ENCODE measurements at places on chromosomes 12 and 14.

DNA sequence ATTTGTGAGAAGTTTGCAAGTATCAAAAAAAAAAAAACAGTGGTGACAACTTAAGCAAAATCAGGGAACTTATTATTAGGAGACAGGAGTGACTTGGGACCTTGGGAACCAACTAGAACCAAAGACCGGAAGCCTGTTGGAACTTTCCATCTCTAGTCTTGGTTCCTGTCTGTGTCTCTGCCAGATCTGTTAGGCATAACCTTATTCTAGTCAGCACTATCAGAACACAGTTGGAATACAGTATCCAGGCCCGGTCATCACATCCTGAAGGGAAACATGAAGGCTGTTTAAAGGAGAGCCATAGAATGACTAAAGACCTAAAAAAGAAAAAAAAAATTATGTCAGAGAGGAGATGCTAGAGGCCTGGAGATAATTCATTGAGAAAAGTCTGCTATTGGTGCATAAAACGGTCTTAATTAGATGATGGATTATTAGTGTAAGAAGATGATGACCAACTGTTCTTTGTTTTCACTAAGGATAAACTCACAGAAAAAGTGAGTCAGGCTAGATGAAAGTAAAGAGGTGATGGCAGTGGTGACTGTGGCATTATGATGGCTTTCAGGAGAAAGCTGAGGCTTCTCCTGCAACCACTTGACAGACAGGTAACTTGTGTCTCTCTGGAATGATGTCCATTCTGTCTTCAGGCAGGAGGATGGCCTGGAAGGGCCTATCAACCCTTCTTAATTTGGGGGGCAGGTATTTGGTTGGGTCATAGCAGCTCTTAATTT, 28.2 kb downstream of the DACT1 start:
- DNase-seq, result no peak

GRCh38 chr14:50312734-50313054, 570 bp downstream of the DMAC2L start:
- DNase-seq, result no peak

DNA sequence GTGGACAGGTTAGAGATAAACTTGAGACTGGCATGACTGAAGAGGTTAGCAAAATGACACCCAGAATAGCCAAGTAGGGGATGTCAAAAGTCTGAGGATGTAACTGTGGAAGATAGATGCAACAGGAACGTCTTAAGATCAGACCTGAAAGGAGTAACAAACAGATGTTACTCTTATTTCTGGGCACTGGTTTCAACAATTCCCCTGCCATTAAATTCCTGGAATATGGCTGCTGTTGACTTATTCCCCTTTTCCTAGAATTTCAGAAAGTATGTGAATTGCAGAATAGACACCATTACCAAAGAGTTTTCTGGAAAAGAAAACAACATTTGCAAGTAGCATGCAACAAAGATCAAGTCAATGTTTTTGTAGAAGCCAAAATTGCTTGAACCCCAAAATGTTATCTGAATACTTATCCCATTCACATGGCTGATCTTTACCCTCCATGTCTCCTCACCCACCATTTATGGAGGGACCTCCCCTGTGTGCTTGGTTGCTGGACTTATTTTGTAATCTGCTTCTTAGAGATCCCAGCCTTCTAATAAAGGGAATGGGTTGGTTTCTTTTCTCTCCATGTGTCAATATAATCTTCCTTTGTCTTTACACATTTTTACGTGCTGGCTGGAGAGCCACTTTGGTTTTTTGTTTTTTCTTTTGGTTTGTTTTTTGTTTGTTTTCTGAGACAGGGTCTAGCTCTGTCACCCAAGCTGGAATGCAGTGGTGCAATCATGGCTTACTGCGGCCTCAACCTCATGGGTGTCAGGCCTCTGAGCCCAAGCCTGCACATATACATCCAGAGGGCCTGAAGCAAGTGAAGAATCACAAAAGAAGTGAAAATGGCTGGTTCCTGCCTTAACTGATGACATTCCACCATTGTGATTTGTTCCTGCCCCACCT, 57.0 kb downstream of the BBS10 start:
- DNase-seq, result no peak

DNA sequence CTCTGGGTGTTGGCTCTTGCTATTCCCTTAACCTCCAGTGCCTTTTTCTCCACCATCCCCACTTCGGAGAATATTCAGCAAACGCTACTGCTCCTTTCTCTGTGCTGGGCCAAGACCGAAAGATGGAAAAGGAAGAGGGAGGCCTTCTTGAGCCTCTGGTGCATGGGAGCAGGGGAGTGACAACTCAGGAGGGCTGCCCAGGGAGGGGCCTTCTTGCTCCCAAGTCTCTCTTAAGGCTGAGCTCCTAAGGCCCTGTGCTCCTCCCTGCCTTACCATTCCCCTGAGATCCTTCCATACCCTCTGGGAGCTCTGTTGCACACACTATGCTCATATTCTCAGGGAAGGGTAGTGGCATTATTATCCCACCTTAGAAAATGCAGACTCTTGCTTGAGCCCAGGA, 34.9 kb downstream of the SH2B3 start:
- no peak for DNase-seq

GRCh38 chr12:94207849-94208621, 59.7 kb downstream of the PLXNC1 start:
- DNase-seq, result peak; percentile 29

GRCh38 chr12:14681625-14682024, 14.8 kb downstream of the GUCY2C start:
- DNase-seq, result no peak

- no peak for DNase-seq
Measured at GRCh38 chr12:93827669-93828068, 150.5 kb downstream of the CRADD start.

- DNase-seq, result no peak
Measured at GRCh38 chr12:80938397-80938796, 663 bp upstream of the LIN7A start.

DNA sequence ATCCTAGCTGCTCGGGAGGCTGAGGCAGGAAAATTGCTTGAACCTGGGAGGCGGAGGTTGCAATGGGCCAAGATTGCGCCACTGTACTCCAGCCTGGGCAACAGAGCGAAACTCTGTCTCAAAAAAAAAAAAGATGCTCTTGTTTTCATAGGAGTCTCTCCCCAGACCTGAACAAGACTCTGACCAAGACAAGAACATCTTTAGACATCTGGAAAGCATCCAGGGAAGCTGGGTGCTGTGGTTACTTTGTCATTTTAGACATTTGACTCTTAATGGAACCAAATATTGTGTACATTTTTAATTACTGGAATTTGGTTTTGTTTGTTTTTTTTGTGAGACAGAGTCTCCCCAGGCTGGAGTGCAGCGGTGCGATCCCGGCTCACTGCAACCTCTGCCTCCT, 21.1 kb upstream of the ATF1 start:
- no peak for DNase-seq

DNA sequence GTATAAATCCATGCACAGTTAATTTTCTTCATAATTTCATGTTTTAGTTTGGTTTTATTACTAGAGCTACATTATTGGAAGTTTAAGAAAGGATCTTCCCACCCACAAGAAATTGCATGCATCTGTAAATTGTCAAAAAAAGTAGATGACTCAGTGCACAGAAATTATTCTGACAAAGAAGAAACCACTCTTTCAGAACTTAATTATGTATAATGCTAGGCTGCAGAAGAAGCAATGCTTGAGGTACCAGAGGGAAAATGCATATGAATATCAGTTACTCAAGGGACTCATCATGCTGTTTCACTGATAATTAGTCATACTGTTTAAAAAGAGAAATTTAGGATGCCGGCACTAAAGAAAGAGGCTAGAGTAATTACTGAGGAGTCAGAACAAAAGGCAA, 147.0 kb downstream of the SLC16A7 start:
- no peak for DNase-seq

GRCh38 chr12:69919495-69919894, 94.5 kb downstream of the MYRFL start:
- DNase-seq, result no peak

- DNase-seq, result no peak
Measured at GRCh38 chr12:40446385-40446784, 221.6 kb downstream of the LRRK2 start.

DNA sequence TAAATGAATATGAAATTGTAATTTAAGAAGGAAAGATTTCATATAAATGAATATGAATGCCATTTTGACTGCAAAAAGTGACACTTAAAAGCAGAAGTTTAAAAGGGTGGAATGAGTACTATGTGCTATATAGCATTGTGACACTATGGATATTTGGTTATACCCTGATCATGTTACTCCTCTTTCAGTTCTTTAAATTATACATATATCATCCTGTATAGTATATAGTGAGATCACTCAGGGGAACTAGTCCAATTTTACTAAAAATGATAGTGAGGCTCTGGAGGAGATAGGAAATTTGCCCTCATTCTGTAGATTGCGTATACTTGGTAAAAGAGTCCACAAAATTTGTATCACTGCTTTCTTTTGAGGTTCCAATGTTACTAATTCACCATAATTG, 155.7 kb upstream of the BTG1 start:
- no peak for DNase-seq

DNA sequence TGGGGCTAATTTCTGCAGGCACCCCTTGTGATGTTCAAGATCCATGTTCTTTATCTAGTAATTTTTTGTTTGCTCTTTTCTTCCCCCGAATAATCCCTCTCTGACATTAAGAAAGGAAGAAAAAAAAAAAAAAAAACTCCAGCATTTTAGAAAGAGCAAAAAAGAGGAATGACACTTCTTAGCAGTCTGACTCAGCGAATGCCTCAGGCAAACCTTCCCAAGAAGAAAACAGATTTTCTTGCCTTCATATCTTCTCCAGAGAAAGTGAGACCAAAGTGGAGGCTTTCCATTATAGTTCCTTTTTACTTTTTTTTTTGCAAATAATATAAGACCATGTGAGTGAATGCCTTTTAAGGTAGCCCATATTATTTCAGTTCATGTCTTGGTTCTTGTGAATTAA, 479.0 kb upstream of the SYT1 start:
- DNase-seq, result no peak

GRCh38 chr12:114411071-114411837, 5.3 kb upstream of the TBX5 start:
- no peak for DNase-seq

- no peak for DNase-seq
Measured at GRCh38 chr12:29201296-29201695, 52.2 kb downstream of the FAR2 start.

DNA sequence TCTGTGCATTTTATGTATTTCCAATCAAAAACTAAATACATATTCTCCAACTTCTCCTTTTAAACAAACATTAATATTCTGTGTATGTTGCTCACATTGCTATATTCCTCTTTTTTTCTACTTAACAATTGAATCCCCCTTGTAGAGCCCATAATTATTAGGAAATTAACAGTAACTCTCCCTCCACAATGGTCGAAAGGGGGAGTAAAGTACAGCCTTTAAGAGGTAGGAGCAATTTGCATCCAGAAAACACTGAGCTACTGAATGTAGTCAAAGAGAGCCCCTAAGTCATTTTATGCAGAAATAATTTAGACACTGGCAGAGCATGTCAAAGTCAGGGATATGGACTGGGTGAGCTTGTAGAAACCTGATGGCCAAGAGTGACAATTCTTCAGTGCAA, 57.2 kb upstream of the SCN8A start:
- DNase-seq, result no peak

GRCh38 chr12:113130457-113131135, 5.0 kb downstream of the RASAL1 start:
- no peak for DNase-seq

GRCh38 chr12:114272605-114273004, 133.3 kb downstream of the TBX5 start:
- no peak for DNase-seq

DNA sequence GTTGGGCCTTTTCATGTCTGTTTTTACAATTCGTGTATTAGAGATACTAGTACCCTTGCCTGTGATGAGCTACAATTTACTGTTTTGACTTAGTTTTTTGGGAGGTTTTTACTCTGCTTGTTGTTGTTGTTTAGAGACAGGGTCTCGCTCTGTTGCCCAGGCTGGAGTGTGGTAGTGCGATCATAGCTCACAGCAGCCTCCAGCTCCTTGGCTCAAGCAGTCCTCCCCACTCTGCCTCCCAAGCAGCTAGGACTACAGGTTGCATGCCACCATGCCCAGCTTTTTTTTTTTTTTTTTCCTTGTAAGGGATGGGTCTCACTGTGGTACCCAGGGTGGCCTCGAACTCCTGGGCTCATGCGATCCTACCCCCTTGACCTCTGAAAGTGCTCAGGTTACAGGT, 52.0 kb upstream of the DIP2B start:
- no peak for DNase-seq

DNA sequence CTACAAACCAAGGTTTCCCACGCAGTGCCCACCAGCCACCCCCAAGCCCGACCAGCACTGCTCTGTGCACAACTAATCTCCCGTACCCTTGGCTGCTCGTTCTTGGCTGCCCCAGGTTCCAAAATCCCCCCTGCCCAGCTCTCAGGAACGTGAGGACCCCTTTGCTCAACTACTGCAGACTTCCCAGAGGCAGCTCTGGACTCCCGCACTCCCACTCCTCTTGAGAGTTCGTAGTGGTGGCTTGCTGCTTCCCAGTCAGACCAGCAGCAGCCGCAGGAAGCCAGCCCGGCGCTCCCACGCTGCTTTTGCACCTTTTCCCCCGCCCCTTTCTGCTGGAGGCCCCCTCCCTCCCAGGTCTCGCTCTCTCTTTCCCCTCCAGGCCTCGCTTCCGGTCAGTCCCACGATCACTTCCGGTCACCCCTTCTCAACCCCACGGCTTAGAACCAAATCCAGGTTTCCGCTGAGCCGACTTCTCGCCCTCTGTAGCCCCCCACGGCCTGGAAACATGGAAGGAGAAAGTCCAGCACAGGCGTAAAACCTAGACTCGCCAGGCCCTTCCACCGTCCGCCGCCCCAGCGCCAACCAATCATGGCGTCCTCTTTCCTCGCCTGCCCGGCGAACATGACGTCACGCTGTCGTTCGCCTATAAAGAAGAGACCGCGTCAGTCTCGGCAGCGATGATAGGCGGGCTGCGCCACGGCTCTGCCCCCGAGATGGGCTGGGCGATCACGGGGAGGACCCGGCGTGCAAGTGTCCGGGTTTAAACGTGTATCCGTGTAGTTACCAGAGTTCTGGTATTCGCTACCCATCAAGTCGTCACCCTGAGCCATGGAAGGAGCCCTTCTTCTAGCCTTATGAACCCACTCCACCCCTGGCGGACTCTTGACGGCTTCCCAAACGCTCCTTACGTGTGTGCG, at the start of gene TFCP2:
Gene TFCP2 (minus strand): TSS at position 621 of the 917 bp plus-strand sequence. CDS start 713 bp downstream, outside the sequence.
- peak; percentile 95 for DNase-seq

- DNase-seq, result no peak
Measured at GRCh38 chr12:39426636-39427240, 16.2 kb downstream of the KIF21A start.

DNA sequence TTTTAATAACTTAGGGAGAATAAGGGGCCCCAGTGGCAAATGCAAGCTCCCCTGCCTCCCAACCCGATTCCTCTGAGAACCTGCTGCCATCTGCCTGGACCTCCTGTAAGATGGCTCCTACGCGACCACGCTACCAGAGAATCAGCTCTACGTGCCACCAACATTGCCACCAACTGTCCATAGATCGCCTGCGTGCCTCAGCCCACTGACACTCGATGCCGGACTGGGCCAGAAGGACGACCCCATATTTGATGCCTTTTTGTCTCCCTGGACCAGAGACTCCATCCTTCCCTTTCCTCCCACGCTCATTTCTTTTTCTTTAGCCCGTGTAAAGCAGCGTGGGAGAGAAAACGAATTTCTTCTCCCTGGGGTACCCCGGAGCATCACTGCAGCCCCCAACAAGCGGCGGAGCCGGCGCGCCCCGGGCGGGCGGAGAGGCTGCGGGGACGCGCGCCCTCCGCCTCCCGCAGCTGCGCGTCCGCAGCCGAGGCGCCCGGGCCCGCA, 565 bp upstream of the KLHL42 start:
- no peak for DNase-seq

- DNase-seq, result no peak
Measured at GRCh38 chr12:40054555-40055227, 51.2 kb downstream of the SLC2A13 start.

GRCh38 chr14:104747876-104748275, 5.1 kb upstream of the SIVA1 start:
- DNase-seq, result no peak
